ENCODE measurements at places on chromosomes 6 and 20. TPM values are rescaled to one million over a fixed set of nuclear protein-coding genes. Genes with fewer than 3 reads are reported as not detected.

The C6orf141 gene
- polyA plus RNA-seq, result not detected

The RALGAPB gene
- 22.2 TPM for polyA plus RNA-seq

The LEMD2 gene
- polyA plus RNA-seq, result 49.4 TPM

The ADGRF4 gene
- not detected for polyA plus RNA-seq

The NKX2-4 gene
- not detected for polyA plus RNA-seq

The TMEM170B gene
- polyA plus RNA-seq, result 2.7 TPM

The CST2 gene
- polyA plus RNA-seq, result not detected

The BPIFB1 gene
- not detected for polyA plus RNA-seq

The GABRR1 gene
- not detected for polyA plus RNA-seq

The LY6G5B gene
- 4.1 TPM for polyA plus RNA-seq

The TRAPPC3L gene
- not detected for polyA plus RNA-seq

The PRRC2A gene
- 292 TPM for polyA plus RNA-seq

The PACRG gene
- polyA plus RNA-seq, result 5.0 TPM

The IYD gene
- not detected for polyA plus RNA-seq

The SRSF12 gene
- polyA plus RNA-seq, result 5.8 TPM

The SIM1 gene
- polyA plus RNA-seq, result not detected

The TRDN gene
- not detected for polyA plus RNA-seq

The NMBR gene
- polyA plus RNA-seq, result 0.41 TPM

The HCK gene
- polyA plus RNA-seq, result 3.4 TPM

The VSX1 gene
- 0.56 TPM for polyA plus RNA-seq

The PPP1R16B gene
- polyA plus RNA-seq, result 37.6 TPM

The GATA5 gene
- 0.15 TPM for polyA plus RNA-seq

The SLC32A1 gene
- 0.95 TPM for polyA plus RNA-seq

The TMC2 gene
- not detected for polyA plus RNA-seq

The CGAS gene
- polyA plus RNA-seq, result 1.2 TPM

The KCNK5 gene
- polyA plus RNA-seq, result 0.78 TPM

The EPPIN gene
- polyA plus RNA-seq, result not detected

All from brain (organoid and tissue), 16 donors.